Skin of body (tissue), 3 donors: ENCODE measurements at places on chromosomes 12 and 14. TPM values are rescaled to one million over a fixed set of nuclear protein-coding genes. Genes with fewer than 3 reads are reported as not detected.

EFS gene
- total RNA-seq: 24.1 TPM

KRT71 gene
- total RNA-seq: 454 TPM

ACOT6 gene
- not detected for total RNA-seq

TMEM263 gene
- total RNA-seq: 79.9 TPM

TAS2R31 gene
- total RNA-seq: 13.5 TPM

IL26 gene
- total RNA-seq: not detected

GALC gene
- total RNA-seq: 27.5 TPM

CCDC38 gene
- total RNA-seq: not detected

AKAP5 gene
- 1.3 TPM for total RNA-seq

PTGER2 gene
- total RNA-seq: 2.2 TPM

PRICKLE1 gene
- 34.7 TPM for total RNA-seq

CLEC14A gene
- 15.0 TPM for total RNA-seq

AHNAK2 gene
- total RNA-seq: 52.0 TPM

CDKN3 gene
- total RNA-seq: 13.3 TPM

FCF1 gene
- total RNA-seq: 19.1 TPM

ATL1 gene
- total RNA-seq: 11.9 TPM

CLEC4C gene
- 0.30 TPM for total RNA-seq

APOLD1 gene
- total RNA-seq: 21.2 TPM

CCDC198 gene
- total RNA-seq: not detected
